Breast epithelium (tissue), 4 donors: ENCODE measurements at places on chromosomes 2 and 18. TPM values are rescaled to one million over a fixed set of nuclear protein-coding genes. Genes with fewer than 3 reads are reported as not detected.

DNA sequence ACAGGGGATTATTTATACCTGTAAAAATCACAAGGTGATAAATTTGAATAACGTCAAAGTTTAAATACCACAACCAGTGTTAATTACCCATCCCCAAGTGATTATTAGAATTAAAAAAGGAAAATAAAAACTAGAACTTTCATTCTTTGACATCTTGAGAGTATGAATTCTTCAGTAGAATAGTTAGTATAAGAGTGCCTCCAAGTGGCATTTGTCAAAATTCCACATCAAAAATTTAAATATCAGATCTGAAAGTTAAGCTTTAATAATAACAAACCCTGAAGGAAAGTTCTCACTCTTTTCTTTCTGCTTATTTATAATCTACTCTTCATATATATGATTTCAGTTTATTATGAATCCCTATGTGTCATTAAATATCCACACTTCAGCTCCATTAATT lies 273.7 kb upstream of the KYNU start:
- no peak for DNase-seq

DNA sequence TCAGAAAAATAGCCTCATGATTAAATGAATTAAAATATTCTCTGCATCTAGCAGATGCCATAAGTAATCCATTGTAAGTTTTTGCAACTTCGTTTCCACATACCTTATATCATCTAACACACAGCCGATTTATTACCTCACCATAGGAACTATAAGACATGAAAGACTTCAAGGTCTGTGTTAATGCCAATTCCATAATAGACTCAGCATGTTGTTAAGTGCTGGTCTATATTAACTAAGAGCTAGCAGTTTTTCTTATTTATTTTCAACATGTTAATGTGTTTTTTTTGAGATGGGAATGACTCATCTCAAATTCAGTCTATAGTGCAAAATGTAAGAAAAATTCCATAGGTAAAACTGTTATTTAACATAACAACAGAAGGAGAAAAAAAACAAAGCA lies 243.9 kb upstream of the GULP1 start:
- DNase-seq: no peak

GRCh38 chr2:240426845-240427721 lies 8.4 kb upstream of the GPC1 start:
- no peak for DNase-seq

DNA sequence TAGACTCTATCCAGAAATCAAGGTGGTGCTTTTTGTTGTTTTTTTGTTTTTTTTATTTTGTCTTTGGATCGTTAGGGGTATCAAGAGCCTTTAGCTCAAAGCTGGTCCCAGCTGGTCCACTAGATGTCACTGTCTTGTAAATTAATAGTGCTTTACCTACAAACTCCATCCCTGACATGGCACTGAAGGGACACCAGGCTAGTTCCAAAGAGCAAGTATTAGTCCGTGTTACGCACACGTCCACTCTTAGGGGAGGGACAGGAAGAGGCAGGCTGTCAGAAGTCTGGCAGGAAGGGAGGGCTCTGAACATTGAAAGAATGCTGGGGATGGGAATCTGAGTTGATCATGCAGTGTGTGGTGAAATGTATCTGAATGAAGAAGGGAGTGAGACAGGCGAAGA lies 85.9 kb upstream of the CCBE1 start:
- DNase-seq: no peak

GRCh38 chr2:73703675-73704074 lies 33.5 kb downstream of the TPRKB start:
- no peak for DNase-seq

- no peak for DNase-seq
Observed at GRCh38 chr2:222179592-222179991, 119.2 kb downstream of the PAX3 start.

GRCh38 chr18:56903686-56904085 lies 243.2 kb upstream of the BOD1L2 start:
- DNase-seq: no peak

- DNase-seq: no peak
Observed at GRCh38 chr18:30684825-30685481, 357.6 kb downstream of the DSC3 start.

DNA sequence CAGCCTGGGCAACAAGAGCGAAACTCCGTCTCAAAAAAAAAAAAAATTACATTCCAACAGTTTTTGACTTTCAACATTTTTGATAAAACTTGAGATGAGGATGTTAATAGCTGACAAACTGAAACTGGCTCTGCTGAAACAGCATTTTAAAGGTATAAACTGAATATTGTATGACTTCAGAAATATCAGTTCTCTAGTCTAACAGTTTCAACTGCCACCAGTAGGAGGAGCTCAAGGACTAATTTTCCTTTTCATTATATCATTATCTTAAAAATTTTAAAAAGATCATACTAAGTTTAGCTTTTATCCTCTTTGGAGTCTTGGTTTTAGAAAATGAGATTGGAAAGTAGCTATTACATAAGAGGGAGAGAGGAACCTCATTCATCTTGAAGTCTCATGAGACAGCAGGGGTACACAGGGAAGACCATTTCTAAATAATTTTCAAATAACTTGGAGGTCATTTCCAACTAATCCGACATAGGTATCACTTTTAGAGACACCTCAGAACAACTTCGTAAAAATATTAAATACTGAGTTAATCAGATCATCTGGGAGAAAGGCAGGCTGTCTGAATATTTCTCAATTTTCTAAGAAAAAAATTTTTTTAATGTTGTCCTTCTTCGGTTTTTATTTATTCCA lies 37.6 kb upstream of the MCM6 start:
- DNase-seq: no peak

- DNase-seq: no peak
Observed at GRCh38 chr2:217788669-217789002, 214.2 kb downstream of the TNS1 start.

- no peak for DNase-seq
Observed at GRCh38 chr2:40030456-40030975, 251.5 kb upstream of the THUMPD2 start.

DNA sequence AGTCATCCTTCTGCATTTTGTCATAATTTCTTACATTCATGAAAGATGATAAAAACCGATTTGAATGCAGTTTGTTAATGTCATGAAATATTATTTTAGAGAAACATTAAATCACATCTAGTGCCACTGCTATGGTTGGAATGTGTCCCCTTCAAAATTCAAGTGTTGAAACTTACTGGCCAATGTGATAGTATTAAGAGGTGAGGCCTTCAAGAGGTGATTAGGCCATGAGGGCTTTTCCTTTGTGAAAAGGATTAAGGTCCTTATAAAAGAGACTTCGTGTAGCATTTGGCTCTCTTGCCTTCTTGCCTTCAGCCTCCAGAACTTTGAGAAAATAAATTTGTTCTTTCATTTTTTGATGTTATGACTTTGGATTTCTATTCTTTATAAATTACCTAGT lies 117.2 kb downstream of the RGPD3 start:
- no peak for DNase-seq

DNA sequence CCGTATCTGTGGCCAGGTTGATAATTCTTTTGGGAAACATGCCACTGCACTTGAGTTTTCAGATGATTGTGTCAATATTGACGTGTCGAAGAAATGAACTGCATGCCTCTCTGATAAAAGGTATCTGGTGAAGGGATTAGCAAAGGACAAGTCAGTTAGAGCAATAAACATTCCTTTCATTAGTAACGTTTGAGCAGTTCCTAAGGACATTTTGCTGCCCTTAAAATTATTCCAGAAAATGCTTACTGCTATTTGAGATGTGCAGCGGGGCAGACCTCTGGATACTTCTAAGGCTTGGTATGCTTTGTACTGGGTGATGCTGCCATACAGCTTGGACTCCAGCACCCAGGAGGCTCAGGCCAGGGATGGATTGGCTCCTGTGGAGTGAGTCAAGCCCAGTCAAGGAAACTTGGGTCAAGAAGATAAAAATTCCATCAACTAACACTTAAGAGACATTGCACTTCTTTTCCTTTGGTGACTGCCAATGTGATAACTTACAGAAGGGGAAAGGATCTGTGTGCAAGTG lies 166.7 kb downstream of the FHOD3 start:
- no peak for DNase-seq

DNA sequence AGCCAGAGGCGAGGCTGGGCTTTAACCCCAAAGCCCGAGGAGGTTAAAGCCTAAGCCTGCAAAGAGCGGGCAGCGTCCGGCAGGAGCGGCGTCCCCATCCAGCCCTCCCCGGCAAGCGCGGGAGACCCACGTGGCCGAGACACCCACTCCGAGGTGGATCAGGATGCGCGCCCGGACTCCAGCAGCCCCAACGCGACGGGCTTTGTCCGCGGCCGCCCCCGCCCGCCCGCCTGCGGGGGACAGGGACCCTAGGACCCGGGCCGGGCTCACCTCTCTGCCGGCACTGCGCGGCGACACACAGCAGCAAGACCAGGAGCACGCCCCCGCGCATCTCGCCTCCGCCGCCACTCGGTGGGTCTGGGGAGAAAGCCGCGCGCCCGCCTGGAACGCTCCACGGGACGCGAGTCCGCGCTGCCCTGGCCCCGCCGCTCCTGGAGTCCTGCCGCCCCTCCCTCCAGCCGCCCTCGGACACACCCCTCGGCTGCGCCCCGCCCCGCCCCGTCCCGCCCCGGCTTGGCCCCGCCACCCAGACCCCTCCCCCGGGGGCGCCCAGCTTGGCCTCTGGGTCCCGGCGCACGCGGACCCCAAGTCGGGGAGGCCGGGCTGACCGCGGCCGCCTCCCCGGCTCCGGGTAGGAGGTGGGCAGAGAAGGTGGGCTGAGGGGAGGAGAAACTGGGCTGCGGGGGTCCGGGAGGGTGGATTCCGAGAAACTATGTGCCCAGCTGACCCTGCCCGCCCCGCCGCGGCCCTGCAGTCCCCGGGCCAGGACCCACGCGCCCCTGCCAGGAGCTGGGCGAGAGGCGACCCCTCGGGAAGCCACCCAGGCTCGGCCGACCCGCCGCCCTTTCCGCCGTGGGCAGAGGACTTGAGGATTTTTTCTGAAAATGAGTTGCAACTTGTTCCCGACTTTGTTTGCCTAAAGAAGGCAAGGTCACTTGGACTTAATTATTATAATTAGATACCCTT lies at the start of gene LAMA1:
Gene LAMA1, minus strand, starts transcription at position 408 of the 966 bp plus-strand sequence. Its CDS starts 77 bp downstream, at position 331.
- DNase-seq: no peak

GRCh38 chr2:145596416-145596815 lies 1076.5 kb upstream of the ZEB2 start:
- DNase-seq: no peak

DNA sequence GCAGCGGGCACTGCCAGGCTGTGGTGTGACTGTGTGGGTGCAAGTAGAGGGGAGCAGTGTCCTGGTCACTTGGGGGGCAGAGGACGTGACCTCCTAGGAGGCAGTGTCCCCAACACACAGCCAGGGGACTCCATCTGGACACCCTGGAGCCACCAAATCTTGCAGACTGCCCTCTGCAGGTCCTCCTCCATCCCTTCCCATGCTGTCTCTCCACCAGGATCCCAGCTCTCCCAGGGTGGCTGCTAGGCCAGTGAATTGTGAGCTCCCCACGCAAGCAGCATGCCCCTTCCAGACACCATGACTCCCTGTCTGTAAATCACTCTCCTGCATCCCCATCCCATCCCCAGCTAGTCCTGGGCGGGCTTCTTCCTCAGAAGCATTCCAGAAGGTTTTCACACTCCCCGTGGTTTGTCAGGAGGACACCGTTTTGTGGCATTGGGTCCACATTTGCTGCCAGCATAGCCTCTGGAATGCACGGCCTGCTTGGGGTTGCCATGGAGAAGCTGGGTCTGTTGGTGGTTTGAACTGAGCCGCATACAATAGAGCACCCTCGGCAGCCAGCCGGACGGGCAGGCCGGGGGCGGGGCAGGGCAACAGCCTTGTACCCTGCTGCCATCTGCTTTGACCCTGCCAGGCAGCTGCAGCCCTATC lies 210.7 kb downstream of the KLHL29 start:
- DNase-seq: no peak

GRCh38 chr2:180412219-180412618 lies 405.1 kb upstream of the CWC22 start:
- DNase-seq: no peak

- DNase-seq: no peak
Observed at GRCh38 chr2:85549095-85549494, 10.1 kb downstream of the MAT2A start.

DNA sequence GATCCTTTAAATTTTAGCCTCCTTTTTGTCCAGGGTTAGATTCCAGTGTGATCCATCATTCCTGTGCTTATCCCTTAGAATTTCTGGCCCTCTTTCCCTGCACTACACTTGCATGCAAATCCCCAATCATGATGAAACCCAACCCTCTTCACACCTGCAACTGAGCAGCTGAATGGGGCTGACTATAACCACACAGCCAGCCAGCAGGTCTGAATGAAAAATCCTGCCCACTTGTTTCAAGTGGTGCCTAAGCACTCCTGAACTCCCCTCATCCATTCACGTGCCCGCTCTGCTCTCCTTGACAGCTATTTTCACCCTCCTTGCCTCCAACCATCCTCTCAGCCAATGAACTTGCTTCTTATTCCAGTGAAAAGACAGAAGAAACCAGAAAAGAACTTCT lies 80.5 kb upstream of the AFF3 start:
- DNase-seq: no peak

DNA sequence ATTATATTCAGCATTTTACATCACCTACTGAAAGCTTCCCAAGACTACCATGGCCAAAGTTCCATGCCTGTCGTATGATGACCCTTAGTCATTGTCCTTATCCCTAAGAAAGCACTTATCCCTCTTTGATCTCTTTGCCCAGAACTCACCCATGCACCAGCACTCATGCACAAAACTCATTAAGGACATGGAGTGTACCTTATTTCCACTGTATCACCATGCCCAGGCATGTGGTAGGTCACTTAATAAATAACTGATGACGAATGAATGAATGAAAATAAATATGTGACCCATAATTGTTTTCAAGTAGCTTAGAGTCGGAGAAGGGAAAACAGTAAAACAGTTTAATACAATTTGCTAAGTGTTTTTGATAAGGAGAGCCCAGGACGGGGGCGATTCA lies 220.1 kb downstream of the IKZF2 start:
- no peak for DNase-seq

DNA sequence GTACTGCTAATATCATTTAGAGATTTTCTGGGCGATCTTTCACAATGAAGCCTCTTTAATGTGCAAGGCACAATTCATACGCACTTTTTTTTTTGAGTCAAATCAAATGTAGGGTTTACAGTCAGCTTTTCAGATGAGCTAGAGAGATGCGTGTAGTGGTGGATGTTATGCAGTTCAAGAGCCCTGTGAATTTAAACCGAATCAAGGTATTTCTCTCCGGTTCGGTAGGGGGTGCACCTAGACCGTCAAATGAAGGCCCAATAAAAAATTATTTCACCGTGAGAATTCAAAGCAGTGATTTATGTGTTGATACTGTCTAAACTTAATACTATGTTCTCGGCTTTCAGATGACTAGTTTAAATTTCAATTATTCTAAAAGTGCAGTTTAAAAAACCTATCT lies 1.1 kb downstream of the PTH2R start:
- DNase-seq: no peak

GRCh38 chr2:64214281-64215115 lies 70.3 kb upstream of the PELI1 start:
- DNase-seq: no peak

The SKOR2 gene
- not detected for total RNA-seq

The YPEL5 gene
- 90.8 TPM for total RNA-seq

The WNT6 gene
- 0.48 TPM for total RNA-seq

The UCN gene
- total RNA-seq: 8.8 TPM

The RNF125 gene
- 9.3 TPM for total RNA-seq

The ATRAID gene
- 177 TPM for total RNA-seq

The CRYBA2 gene
- total RNA-seq: not detected

The PAX8 gene
- 2.6 TPM for total RNA-seq

The LYPD1 gene
- 0.48 TPM for total RNA-seq

The ZNF385B gene
- total RNA-seq: 8.8 TPM

The KCNG3 gene
- 0.33 TPM for total RNA-seq

The MARCO gene
- 58.6 TPM for total RNA-seq

The SH3BP4 gene
- 28.5 TPM for total RNA-seq

The ANO7 gene
- 1.6 TPM for total RNA-seq

The TMEM17 gene
- total RNA-seq: 2.3 TPM

The SNORC gene
- 23.1 TPM for total RNA-seq

The OTX1 gene
- not detected for total RNA-seq

The STAMBP gene
- 32.5 TPM for total RNA-seq
